Caki2 (cell line): ENCODE measurements at places on chromosomes 16 and 17.

DNA sequence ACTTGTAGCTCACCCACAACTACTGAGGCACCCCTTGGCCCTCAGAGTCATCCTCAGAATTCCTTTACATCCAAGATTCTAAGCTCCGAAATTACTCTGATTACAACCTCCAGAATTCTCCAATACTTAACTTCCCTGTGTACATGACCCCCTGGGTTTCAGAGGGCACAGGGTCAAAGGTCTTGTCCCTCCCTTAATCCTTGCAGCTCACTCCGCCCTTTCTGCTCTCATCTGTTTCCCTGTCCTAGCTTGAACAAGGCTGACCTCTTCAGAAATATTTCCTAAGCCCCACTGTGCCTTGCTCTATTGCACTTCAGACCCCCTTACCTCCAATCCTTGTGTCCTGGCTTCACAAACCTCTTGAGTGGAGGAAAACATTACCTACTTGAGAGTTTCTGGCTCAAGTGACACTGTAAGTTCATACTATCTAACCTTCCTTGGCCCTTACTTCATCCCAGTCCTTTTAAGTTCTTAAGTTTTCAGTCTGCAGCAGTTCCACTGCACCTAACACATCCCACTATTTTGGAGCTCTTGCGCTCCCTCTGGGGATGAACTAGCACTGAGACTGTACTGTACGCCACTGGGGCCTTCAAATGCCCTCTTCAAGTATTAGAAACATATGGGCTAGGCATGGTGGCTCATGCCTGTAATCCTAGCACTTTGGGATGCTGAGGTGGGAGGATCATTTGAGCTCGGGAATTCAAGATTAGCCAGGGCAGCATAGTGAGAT, 6.2 kb downstream of the N4BP1 start:
- no peak for DNase-seq

DNA sequence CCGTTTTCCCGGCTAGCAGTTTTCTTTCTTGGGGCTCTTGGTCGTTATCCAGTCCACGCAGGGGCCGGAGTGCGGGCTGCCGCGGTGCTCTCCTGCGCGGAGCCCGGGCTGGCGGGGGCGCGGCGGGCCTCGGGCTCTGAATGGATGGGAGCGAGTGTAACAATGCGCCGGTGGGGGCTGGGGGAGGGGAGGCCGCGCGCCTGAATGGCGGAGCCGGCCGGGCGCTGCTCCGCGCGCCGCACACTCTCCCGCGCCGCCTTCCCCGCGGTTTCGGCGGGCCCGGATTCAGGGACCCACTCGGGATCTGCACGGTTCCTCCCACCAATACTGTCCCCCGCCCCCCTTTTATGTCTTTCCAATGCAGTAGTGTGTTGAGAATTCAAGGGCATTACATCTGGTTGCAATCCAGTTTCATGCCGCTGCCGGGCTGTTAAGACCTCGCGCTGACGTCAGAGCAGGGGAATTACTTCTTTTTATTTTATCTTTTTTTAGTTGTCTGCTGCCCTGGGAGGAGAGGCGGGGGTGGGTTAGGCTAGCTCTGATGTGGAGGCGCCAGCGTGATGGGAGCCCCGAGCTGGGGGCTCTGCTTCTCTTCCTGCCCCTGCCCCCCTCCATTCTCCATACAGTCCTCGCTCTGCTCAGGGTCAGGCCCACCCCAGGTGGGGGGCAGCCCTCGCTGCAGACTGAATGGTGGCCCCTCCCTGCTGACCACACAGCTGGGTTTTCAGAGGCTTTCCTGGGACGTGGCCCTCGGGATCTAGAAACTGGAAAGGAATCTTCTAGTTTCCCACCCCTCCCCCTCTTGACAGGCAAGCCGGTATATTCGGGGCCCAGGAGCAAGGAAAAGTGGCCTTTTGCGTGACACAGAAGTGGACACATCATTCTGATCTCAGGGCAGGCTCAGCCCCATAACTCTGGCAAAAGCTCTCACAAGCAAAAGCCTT, 1.8 kb downstream of the RAI1 start:
- peak; percentile 64 for DNase-seq

- peak; percentile 34 for DNase-seq
Measured at GRCh38 chr17:29613352-29613837, 9.3 kb downstream of the CORO6 start.

DNA sequence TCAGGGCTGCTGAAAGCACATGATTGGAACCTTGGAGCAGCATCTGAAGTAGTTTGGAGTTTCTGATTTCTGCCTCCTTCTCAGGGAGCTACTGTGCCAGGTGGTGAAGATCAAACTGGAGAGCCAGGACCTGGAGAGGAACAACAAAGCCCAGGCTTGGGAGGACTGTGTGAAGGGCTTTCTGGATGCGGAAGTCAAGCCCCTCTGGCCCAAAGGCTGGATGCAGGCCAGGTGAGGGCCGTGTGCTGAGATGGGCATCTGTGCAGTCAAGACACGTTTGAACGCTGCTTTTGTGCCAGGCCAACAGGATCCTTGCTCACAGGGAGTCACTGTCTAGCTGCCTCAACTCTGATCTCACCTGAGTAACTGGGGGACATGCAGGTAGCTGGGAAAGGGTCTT, 23.8 kb downstream of the UBN1 start:
- no peak for DNase-seq

DNA sequence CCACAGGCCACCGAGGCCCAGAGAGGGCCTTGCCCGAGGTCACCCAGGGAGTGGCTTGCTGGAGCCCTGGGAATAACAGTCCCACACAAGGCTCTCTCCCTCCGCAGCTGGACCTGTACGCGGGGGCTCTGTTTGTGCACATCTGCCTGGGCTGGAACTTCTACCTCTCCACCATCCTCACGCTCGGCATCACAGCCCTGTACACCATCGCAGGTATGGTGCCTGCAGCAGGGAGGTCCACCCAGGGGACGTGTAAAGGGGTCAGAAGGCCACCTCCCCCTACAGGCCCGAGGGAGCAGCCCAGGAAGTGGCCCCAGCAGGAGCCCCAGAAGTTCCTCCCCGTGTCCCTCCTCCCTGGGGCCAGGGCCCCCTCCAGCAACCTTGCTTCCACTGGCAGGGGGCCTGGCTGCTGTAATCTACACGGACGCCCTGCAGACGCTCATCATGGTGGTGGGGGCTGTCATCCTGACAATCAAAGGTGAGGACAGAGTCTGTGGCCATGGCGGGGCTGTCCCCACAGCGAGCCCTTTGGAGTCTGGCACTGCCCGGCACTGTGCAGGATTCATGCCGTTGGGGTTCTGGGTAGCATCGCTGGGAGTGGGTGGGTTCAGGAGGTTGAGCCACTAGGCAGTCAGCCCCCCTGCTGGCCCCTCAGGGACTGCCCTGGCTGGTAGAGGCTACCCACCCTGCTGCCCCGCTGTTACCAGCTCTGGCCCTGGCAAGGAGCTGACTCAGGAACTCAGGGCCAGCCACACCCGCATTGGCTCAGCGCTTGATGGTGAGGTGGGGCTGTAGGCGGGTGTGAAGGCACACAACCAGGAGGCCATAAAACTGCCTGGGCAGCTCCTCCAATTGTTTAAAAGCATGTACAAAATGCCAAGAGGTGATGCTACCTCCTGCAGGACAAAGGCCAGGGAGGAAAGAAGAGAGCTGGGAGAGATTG, 17.3 kb downstream of the SLC5A10 start:
- peak; percentile 45 for DNase-seq

DNA sequence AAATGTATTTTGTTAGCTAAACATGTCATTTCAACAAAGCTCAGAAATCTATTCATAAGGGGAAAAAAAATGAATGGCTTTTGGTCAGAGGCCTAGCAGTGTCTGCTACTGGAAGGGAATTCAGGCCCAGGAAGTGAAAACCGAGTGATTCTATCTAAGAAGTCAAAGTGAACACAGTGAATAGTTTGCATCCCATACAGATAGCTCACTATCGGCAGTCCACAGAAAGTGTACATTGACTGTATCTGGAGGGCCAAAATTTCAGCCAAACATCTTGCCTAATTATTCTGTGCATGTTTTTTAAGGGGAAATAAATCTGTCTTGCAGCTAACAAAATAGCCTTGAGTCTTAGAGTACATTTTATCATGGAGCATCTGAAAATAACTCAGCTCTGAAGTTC, 214.4 kb upstream of the CACNG5 start:
- DNase-seq = no peak

DNA sequence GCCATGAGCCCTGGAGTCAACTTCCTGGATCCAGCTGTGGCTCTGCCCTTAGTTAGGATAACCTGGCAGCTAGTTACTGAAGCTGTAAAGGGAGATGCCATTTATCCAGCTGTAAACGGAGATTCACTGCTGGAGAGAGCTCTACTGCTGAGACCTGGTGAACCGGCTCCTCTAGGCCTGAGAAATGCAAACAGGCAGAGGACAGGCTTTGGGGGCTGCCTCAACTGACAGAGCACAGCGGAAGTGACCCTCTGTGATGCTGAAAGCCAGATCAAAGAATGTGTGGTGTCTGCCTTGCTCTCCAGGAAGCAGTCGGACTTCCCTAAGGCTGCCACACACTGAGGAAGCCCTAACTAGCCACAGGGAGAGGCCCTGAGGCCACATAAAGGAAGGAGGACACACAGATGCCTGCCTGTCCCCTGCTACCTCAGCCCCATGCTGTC, 21.9 kb upstream of the GPRC5C start:
- no peak for DNase-seq

DNA sequence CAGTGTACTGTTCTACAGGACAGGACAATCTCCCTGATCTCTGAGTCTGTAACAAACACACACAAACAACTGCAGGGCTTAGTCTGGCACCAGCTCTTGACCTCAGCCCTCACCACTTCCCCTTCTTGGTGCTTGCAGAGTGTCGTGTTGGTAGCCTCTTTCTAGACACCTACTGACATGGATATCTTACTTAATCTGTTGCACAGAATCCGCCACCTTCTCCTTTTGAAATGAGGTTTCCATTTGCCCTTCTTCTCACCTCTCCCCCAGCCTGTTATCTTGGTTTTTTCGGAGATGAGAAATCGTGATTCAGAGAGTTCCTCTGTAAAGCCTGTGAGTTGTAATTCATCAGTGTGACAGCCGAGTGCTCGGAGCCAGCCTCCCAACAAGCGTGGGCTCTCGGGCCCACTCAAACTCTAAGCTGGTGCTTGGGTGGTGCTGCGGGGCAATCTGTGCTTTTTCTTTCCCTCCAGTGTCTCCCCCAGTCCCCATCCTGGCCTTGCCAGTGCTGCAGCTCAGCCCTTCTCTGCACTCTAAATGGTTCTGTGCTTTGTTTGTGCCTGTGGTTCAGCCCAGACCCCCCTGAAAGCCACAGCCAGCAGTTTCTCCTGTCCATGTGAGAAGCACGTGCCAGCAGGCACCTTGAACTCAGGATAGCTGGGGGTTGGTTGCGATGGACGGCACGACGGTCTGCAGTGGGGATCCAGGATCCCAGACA, 28.1 kb downstream of the KIAA0513 start:
- DNase-seq = no peak

DNA sequence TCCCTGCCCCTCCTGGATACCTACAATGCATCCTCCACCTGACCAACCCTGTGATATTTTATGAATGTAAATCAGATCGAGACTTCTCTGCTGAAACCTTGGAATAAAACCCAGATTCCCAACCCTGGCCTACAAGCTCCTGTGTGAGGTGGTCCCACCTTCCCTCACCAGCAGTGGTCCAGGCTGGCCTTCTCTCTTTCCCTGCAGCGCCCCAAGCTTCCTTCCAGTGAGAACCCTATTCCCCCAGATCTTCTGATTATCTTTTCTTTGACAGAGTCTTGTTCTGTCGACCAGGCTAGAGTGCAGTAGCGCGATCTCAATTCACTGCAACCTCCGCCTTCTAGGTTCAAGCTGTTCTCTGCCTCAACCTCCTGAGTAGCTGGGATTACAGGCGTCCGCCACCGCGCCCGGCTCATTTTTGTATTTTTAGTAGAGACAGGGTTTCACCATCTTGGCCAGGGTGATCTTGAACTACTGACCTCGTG, 2.5 kb upstream of the HELZ start:
- DNase-seq = no peak

GRCh38 chr16:73670836-73671820, 623.2 kb upstream of the ZFHX3 start:
- no peak for DNase-seq

DNA sequence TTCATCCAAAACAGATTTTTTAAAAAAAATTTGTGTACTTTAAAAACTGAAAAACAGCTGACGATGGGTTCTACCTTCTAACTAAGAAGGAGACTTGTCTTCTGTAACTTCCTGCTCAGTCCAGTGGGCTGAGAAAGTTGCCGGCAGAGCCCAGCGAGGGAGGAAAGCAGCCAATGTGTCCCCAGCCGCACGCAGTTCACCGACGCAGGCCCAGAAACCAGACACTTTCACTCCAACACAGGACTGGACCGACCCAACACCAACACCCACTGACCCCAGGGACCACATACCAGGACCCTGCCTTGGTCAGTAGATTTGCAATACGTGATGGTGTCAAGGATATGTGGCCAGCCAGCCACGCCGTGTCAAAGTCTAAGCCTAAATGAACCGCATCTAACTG, 25.6 kb downstream of the TRAP1 start:
- no peak for DNase-seq

- no peak for DNase-seq
Measured at GRCh38 chr16:47483616-47484015, 22.5 kb downstream of the PHKB start.

DNA sequence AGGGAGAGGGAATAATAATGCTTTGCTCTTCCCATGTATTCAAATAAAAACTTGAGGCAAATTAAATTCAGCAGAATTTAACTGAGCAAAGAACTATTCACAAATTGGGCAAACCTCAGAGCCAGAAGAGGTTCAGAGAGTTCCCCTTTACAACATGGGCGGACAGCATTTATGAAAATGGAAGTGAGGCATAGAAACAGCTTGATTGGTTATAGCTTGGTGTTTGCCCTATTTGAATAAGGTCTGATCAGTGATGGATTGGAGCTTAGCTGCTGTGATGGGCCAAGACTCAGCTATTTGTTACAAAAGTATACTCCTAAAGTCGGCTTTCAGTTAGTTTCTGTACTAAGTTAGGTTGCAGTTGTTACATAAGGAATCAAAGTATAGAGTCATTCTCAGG, 63.0 kb downstream of the TMEM100 start:
- DNase-seq = no peak

DNA sequence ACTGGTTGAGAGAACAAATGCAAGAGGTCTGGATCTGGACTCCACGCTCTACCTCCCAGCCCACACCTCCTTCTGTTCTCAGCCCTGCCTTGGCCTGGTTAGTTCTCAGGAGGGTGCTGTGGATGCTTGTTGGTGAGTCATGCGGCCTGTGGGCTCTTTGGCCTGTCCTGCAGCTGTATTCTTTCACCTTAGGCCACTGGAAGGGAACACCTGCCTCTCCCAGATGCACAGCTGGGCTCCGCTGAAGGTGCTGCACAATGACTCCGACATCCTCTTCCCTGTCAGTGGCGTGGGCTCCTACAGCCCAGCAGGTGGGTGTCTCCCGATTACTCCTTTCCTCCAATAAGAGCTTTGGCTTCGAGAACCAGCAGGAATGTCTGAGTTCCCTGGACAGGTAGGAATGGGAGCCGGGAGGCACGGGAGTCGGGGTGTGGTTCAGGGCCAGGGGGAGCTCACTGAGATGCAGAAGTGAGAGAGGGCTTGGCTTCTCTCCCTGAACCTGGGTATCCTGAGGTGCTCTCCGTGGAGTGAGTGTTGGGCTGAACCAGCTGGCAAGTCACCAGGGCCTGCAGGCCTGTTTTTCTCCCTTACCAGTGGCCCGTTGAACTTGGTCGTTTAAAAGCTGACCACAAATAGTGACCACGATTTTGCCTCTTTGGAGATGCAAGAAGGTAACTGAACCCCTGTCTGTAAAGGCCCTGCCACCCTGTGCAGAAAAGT, 85.0 kb downstream of the SNX29 start:
- DNase-seq = peak; percentile 87
